ENCODE measurements at places on chromosomes 1 and 21.

GRCh38 chr1:25724966-25725365, 75.0 kb upstream of the SELENON start:
- DNase-seq: no peak

DNA sequence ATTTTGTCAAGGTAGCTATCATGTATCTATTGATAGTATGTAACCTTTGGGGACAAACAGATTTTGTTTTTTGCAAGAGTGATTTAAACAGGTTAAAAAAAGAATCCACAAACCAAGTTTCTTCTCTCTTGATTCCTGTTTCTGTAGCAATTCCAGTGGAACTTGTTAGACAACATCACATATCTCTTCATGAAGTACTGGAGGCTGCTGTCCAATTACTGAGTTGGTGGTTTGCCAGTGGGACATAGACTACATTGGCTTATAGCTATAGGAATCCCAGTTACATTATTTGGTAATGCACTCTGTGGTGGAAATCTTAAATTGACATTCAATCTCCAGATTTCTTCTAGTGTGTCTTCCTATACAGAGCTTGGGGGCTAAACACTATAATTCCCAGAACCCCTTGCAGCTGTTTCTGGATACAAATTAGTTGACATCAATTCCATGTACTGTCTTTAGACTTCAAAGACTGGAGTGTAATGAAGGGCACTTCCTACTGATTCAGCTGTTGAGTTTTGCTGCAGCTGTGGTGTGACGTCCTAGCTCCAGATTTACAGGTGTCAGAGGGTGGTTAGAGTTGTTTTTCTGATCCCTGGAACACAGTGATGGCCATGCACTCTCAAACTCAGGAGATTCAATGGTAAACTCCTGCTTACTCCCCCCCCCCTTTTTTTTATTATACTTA, 29.4 kb upstream of the GCLM start:
- no peak for DNase-seq

GRCh38 chr1:185434721-185435120, 117.7 kb upstream of the IVNS1ABP start:
- DNase-seq: no peak

- no peak for DNase-seq
These were observed 143.0 kb downstream of the DNM3 start for GRCh38 chr1:171984262-171984661.

- no peak for DNase-seq
These were observed 18.5 kb upstream of the TBX15 start for GRCh38 chr1:119006406-119007279.

GRCh38 chr1:109979489-109980091, 5.0 kb upstream of the AHCYL1 start:
- DNase-seq: no peak

DNA sequence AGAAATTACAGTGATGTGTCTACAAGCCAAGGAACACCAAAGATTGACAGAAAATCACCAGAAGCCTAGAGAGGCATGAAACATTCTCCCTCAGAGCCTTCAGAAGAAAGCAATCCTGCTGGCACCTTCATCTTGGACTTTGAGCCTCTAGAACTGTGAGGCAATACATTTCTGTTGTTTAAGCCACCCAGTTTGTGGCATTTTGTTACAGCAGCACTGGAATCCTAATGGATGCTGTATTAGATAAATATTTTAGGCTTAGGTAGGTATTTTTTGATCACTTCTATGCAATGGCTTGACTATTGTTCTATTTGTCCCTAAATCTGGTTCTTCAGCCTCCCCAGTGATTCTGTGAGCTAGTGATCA, 453.1 kb downstream of the LTN1 start:
- no peak for DNase-seq

GRCh38 chr1:110582378-110582777, 23.8 kb downstream of the KCNA2 start:
- no peak for DNase-seq

DNA sequence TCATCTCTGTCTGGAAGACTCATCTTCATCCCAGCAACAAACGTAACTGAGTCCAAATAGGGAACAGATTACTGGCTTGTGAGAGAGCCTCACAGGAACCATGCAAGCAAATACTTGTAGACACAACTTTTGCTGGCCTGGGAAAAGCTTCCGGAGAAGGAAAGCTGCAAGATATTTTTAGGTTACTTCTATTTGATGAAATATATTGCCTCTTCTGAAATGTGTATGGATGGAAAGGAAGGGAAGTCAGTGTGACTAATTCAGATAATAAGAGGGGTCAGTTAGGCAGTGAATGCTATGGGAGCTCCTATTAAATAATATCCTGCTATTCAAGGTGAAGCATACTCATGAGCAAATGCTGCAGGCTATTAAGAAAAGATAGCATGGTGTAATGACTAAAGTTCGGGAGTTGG, 20.4 kb upstream of the FGGY start:
- DNase-seq: no peak

GRCh38 chr1:15272009-15272781, 25.2 kb downstream of the FHAD1 start:
- no peak for DNase-seq

DNA sequence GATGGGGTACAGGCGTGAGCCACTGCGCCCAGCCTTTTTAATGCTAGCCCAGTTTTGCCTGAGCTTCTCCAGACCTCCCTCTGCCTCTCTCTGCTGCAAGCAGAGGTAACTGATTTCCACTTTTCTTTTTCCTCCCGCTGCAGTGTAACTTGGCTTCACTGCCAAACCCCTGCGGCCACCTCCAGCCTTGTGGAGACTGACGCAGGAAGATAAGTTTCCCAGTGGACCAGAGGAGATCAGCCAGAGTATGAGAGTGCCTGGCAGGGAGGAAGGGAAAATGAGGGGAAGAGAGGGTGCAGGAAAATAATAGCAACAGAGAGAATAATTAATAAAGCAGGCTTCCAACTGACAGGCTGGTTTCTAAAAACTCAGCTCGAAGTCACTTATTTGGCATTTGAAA, 143.7 kb downstream of the PCNX2 start:
- no peak for DNase-seq

DNA sequence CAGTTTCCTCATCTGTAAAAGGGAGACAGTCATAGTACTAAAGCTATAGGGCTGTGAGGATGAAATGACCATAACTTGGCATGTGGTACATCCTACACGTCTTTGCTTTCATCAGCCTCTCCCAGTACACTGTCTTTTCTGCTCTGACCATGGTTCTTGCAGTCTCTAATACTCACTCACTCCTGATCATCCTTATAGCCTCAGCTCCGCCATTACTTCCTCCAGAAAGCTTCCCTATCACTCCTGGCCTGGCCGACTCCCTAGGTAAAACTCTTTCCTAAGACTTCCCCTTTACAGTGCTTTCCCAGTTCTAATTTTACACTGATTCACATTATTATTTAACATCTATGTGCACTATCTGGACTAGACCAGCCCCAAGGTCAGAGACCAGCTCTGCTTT, 5.0 kb upstream of the MRPL24 start:
- DNase-seq: no peak

GRCh38 chr1:224042557-224043118, 71.3 kb upstream of the FBXO28 start:
- no peak for DNase-seq

DNA sequence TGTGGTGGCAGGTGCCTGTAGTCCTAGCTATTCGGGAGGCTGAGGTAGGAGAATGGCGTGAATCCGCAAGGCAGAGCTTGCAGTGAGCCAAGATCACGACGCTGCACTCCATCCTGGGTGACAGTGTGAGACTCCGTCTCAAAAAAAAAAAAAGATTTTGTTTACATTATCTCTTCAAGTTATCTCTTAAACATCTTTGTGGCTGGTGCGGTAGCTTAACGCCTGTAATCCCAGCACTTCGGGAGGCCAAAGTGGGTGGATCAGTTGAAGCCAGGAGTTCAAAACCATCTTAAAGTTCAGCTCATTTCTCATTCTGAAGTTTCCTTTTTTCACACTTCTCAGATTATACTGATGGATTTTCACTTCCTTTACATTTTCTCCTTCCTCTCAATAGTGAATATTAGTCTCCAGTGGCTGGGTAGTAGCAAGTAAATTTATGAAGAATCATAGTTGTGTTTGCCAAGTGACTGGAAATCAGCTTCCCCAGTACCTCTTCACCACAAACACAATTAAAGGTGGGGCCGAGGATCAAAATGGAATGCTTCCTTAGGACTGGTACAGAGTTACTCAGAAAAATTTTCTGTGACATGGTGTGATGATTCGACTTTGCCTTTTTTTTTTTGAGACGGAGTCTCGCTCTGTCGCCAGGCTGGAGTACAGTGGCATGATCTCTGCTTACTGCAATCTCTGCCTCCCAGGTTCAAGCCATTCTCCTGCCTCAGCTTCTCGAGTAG, 13.8 kb downstream of the PIP5K1A start:
- no peak for DNase-seq

GRCh38 chr1:145892486-145893087, 6.9 kb upstream of the ANKRD35 start:
- no peak for DNase-seq

- no peak for DNase-seq
These were observed 131.6 kb downstream of the BEND5 start for GRCh38 chr1:48644905-48645605.

- no peak for DNase-seq
These were observed 24.5 kb downstream of the HTR6 start for GRCh38 chr1:19689085-19689757.

GRCh38 chr1:85065550-85065949, 17.2 kb upstream of the MCOLN3 start:
- no peak for DNase-seq

DNA sequence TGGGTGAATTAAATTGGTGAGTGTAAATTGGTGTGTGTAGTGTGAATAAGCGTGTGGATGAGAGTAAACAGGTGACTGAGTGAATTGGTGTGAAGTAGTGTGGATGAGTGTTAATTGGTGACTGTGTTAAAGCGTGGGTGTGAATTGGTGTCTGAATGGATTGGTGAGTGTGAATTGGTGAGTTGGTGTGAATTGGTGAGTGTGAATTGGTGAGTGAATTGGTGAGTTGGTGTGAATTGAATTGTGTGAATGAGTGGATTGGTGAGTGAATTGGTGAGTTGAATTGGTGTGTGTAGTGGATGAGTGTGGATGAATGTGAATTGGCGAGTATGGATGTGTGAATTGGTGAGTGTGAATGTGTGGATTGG, 8.3 kb downstream of the AURKAIP1 start:
- DNase-seq: no peak

- DNase-seq: no peak
These were observed 241.4 kb downstream of the HHIPL2 start for GRCh38 chr1:222306512-222306911.

DNA sequence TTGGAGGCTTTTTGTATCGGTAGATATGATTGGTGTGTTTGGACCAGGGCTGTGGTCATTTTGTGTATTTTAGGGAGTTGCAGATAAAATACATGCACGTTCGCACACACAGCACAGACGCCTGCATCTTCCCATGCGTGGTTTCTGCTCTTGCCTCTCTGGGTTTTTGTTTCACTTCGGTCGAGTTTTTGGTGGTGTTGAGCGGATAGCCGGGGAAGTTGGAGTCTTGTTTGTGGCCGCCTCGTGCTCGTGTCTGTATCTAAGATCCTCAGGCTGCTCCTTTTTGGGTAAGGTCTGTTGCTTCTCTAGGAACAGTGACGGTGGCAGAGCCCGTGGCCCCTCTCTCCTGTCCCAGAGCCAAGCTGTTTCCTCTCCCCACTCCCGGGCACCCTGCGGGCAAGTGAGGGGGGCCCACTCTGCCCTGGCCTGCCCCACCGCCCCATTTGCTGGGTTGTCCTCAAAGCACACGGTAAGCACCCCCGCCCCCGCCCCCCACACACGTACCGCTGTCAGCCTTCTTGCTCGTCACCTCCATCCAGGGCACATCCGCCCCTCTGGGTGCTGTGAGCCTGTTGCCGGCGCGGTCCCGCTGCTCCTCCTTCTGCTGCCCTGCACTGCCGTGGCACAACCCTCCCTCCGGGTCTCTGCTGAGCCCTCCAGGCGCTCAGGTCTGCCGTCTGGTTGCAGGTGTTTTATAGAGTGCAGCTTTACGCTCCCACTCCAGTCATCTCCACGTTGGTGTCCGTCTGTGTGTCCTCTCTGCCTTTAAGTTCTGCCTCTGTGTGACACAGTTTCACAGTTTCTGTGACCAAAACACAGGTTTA, 51.9 kb downstream of the AGPAT3 start:
- DNase-seq: peak; percentile 39

GRCh38 chr1:153963850-153964331, 554 bp upstream of the SLC39A1 start:
- no peak for DNase-seq

DNA sequence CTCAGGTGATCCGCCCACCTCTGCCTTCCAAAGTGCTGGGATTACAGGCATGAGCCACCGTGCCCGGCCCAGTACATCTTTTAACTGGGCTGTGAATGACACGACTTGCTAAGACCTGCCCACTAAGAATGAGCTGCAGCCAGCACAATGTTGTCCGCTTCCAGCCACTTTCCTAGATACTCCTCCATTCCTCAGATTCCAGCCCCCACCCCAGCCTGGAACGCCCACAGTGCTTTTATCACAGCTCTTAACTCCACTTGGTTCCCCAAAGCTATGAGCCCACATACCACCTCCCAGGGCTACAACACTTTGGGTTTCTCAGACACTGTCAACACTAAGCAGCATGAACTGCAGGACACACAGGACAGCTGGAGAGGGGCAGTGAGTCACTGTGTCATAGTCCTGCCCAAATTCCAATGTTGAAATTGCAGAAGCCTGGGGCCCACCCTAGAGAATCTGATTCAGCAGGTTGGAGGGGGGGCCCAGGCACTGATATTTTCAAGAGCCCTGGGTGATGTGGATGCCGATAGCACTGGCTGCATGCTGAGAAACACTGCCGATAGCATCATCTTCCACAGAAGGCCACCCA, 58.0 kb downstream of the ACBD3 start:
- no peak for DNase-seq

- DNase-seq: no peak
These were observed 9.7 kb upstream of the WARS2 start for GRCh38 chr1:119150150-119150549.

DNA sequence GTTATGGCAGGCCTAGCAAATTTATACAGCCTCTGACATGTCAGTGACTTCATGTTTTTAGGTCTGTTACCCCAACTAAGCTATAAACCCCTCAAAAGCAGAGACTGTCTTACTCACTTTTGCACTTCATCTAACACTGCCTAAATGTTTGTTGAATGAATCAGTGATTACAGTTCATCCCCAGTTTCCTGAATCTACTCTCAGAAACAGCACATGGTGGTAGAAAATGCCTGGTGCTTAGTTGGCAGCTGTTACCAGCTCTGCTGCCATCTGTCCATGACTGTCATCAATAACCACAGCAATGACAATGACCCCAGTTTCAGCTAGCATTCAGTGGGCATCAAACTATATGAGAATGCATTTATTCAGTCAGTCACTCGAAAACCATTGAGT, 110.5 kb upstream of the SERBP1 start:
- no peak for DNase-seq

- DNase-seq: no peak
These were observed 56.7 kb downstream of the SPSB1 start for GRCh38 chr1:9349331-9349851.

- DNase-seq: no peak
These were observed 91.3 kb downstream of the ITSN1 start for GRCh38 chr21:33733601-33734000.

Data from activated T-helper 1 cell treated with anti-CD3 and anti-CD28 coated beads, Interleukin-2, amount 50 U/mL, for 16 hours (primary cell).